ENCODE measurements at places on chromosomes 2 and 18.

GRCh38 chr18:78895207-78896001, 84.2 kb upstream of the SALL3 start:
- DNase-seq: no peak

GRCh38 chr18:49127471-49128190, 176.9 kb upstream of the SMAD7 start:
- DNase-seq: no peak

- DNase-seq: no peak
Observed at GRCh38 chr18:26386441-26386840, 160.2 kb downstream of the TAF4B start.

DNA sequence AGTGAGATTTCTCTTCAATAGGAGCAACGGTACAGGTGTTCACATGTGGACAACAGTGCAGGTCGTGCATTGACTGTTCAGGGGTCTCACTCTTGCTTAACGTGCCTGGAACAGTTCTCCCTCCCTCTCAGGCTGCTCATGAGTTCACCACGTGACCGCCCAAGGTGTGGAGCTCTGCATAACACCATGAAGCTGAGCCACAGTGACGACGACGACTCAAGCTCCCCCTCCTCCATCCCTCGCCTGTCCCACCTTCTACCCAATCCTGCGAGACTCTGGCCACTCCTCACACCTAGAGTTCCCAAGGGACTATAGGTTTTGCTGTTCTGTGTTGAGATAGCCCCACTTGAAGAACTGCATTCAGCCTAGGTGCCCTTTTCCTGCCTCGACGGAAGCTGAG, 42.8 kb downstream of the STK25 start:
- no peak for DNase-seq

DNA sequence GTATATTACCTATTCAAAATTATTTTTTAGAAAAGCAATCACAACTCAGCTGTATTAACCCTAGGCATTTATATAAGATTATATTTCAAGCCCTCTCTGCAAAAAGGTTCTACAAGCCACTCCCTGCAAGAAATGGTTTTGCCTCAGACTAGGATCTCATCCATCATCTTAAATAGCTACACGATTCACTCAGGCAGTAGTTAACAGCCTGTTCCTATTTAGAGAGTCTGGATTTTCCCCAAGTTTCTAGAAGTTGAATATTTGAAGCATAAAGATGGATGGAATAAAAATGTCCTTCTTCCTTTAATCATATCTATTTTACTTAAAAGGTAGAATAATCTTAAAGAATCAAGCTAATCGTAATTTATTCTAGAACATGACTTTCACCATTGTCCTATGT, 167.1 kb upstream of the STK17B start:
- no peak for DNase-seq

DNA sequence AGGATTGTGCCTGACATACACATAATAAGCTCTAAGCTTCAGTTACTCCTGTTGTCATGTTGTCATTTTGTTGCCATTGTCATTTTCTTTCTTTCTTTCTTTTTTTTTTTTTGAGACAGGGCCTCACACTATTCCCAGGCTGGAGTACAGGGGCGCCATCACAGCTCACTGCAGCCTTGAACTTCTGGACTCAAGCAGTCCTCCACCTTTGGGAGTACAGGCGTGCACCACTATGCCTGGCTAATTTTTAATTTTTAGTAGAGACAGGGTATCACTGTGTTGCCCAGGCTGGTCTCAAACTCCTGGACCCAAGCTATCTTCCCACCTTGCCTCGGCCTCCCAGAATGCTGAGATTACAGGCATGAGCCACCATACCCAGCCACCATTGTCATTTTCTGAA, 30.9 kb upstream of the SCLY start:
- DNase-seq: no peak

DNA sequence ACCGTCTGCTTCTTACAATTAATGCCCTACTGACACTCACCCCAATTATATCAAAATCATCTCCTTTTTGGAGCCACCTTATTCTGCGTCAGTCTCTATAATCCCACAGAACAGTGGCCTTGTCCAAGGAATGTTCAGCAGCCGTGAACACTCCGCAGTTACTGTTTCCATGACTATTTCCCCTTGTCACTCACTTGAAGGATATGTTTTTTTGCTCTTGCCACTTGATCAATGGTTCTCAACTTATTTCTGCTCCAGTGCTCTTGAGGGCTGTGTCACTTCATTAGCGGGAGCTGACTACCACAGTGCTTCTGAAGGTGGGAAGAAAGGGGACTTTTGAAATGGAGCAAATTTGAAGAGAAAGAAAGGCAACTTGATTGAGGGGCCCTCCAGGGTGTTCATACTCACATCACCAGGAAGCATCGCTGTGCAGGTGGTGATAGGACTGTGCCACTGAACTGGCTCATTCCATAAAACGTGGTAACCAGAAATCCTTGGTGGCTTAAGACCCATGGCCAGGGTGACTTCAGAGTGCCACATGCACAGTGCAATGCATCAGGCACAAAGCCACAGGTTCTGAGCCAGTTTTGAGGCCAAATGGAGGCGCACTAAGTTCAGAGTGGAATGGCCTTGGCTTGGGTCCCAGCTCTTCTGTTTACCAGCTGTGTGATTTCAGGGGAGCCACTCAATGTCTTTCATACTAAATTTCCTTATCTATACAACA, 320.6 kb upstream of the RAB12 start:
- DNase-seq: no peak

Measured in SIG-M5 (cell line).